ENCODE measurements at places on chromosomes 4 and X.

DNA sequence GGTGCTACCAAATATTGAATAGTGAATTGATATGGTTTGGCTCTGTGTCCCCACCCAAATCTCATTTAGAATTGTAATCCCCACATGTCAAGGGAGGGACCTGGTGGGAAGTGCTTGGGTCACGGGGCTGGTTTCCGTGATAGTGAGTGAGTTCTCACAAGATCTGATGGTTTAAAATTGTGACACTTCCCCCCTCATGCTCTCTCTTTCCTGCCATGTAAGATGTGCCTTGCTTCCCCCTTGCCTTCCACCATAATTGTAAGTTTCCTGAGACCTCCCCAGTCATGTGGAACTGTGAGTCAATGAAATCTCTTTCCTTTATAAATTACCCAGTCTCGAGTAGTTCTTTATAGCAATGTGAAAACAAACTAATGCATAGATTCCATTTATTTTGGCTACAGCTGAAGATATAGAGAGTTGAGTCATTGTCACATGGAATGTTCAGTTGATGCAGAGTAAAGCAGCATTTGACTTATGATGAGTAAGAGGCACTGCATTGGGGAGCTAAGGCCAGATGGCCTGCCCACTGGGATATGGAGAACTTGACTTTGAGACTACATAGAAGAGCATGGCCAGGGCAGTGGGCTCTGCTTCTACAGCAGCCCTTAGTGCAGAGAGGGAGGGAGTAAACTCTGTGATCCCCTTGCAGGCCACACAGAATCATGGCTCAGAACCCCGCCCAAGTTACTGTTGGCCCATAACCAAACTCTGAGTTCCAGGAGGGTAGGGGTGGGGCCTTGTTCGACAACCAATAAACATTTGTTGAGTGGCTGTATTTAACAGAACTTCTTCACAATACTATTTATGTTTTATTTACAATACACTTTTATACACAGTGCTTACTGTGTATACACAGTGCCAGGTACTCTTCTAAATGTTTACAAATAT, 34.2 kb downstream of the RAI2 start:
- DNase-seq, result no peak

- no peak for DNase-seq
Observed at GRCh38 chr4:22019676-22020075, 71.1 kb upstream of the KCNIP4 start.

DNA sequence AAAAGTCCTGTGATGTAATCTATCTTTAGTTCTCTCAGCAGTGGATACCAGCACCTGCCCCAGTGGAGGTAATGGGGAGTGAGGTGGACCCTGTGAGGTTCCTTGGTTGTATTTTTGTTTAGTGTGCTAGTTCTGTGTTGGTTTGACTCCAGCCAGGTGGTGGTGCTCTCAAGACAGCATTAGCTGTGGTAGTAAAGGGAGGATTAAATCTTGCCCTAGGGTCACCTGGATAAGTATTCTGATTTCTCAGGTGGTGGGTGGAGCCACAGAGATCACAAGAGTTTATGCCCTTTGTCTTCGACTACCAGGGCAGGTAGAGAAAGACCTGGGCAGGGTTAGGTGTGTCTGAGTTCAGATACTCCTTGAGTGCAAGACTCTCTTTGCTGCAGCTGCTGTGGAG, 176.3 kb upstream of the EDA2R start:
- DNase-seq, result no peak

GRCh38 chrX:152641996-152642395, 4.3 kb downstream of the GABRQ start:
- no peak for DNase-seq

GRCh38 chrX:136260776-136261175, 9.6 kb upstream of the MAP7D3 start:
- peak; percentile 94 for DNase-seq

DNA sequence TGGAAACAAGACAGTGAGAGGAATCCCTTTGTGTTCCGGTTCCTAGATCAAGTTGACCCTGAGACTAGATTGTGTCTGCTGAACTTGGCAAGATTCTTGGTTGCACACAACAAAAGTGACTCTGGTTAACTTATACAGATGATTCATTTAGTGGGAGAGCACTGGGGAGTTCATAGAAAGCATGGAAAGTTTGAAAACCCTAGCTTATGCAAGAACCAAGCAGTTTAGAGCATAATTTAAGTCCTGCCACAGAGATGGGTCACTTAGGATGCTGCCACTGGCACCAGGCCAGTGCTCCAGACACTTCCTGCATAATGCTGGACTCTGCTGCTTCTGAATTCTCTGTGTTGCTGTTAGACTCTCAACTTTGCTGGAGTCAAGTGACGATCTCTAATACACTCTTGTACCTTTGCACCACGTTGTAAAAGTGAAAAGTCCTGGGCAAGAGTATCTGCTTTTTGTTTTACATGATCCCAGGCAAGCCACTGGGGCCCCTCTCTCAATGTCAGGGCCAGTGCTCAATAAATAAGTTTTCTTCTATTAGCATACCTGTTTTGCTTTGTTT, 12.7 kb upstream of the DCUN1D4 start:
- no peak for DNase-seq

GRCh38 chr4:93334003-93334402, 494.6 kb upstream of the ATOH1 start:
- no peak for DNase-seq

DNA sequence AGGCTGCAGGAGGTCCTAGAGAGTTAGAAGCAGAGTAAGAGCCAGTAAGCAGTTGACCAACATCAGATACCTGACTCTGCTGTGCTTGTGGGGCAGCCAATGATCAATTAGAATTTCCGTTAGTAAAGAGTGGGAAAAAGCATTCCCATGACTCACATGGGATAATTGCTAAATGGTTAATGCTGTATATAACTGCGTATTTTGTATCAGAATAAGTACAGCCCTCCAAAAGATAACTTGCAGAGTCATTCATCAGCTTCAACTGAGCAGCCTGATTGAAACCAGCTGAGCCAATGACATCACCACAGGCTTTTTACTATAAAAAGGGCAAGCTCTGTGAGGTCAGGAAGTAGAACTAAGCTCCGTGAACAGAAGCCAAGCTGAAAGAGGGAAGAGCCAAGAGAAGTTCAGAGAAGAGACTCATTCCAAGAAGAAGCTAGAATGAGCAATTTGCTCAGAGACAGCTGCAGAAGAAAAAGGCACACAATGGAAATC, 67.9 kb downstream of the PPP3CA start:
- DNase-seq, result peak; percentile 99

- DNase-seq, result no peak
Observed at GRCh38 chr4:24713604-24714003, 81.8 kb upstream of the SOD3 start.
